RKO (cell line): ENCODE measurements at places on chromosomes 2 and 18.
A peak's percentile ranks its signal among the peaks of the same experiment; 100 is the strongest.

GRCh38 chr2:121253021-121253673, 31.9 kb downstream of the TFCP2L1 start:
- no peak for DNase-seq

- DNase-seq: no peak
These were observed 154.5 kb upstream of the NDUFV2 start for GRCh38 chr18:8948011-8948410.

GRCh38 chr2:126826491-126826890, 72.2 kb upstream of the TEX51 start:
- DNase-seq: no peak

- DNase-seq: no peak
These were observed 4.0 kb downstream of the LPIN1 start for GRCh38 chr2:11750422-11750821.

GRCh38 chr18:1663879-1664705, 759.4 kb downstream of the ADCYAP1 start:
- DNase-seq: peak; percentile 31

DNA sequence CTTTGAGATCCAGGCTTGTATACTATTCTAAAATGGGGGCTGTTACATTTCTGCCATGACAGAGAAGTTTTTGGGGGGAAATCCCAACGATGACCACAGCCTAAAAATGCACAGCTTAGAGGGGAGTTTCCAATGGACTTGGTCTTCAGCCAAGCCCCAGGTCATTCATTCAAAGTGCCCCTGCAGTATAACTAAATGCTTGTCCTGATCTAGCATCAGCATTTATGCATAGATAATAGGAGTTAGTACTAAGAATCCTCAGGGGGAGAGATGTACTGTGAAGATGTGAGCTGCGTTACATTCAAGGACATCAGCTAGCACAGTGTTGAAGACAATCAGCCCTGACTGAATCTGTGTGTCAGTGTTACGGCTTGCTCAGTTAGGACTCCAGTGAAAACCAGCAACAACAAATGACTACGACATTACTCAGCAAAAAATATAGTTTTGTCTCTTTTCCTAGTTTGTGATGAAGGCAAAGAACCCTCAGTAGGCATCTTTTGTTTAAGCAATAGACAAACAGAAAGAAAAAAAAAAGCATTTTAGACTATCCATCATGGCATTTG, 160.9 kb downstream of the ZEB2 start:
- DNase-seq: peak; percentile 37

DNA sequence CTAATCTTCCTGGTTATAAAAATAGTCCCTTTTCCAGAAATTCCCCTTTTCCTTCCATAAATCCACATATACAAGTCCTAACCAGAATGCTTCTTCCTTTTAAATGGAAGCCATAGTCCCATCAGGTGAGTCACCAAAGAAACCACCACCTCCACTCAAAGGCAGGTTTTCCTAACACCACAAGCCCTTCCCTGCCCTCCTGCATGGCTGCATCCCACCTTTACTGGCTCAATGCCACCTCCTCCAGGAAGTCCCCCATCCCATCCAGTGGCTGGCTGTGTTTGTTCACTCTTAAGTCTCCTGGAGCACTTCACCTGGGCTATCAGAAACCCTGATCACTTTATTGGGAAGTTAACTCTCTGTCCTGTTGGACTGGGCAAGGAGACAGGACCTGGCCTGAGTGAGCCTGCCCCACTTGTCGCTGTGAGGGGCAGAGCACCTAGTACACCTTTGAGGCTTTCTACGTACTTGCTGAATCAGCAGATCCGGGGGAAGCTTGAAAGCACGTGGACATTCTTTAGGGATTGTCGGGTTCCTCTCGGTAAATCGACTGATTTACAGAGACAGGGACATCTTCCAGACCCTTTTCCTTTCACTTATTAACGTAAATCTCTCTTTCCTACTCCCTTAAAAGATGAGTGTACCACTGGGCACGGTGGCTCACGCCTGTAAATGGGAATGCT, 71.0 kb downstream of the NGEF start:
- DNase-seq: no peak

DNA sequence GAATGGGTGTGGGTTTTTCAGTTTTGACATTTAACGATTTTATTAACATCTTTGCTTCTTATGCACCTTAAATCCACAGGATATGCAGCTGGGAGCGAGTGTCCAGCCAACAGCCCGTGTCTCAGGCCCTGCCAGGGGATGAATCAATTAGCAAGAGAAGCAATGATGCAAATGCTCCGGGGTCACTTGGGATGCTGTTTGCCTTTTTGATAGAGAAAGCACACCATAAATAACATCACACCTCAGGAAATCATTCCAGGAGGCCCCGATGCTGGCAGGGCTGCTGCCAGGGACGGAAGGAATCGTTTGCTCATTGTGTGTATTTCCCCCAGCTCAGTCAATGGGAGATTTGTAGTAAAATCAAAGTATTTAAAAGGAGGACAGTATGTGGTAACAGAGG, 394.0 kb upstream of the HNRNPA3 start:
- no peak for DNase-seq

DNA sequence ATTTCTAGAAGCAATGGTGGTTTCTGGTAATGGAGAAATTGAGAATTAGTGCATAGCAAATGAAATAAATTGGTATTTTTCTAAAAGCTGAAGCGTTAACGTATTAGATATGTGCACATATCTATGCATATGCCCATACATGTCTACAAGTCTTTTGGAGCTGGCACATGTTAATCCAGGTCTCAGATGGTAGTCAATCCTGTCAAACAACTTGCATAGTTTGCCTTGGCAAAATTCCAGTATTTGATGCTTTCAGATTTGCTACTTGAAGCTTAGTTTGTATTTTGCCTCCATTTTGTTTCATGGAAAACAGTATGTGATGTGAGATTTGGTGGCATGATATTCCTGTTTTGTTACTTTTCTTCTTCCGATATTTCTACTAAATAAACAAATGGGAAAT, 304.6 kb downstream of the PARD3B start:
- no peak for DNase-seq

- DNase-seq: no peak
These were observed 340.8 kb downstream of the ERBB4 start for GRCh38 chr2:212197776-212198175.

DNA sequence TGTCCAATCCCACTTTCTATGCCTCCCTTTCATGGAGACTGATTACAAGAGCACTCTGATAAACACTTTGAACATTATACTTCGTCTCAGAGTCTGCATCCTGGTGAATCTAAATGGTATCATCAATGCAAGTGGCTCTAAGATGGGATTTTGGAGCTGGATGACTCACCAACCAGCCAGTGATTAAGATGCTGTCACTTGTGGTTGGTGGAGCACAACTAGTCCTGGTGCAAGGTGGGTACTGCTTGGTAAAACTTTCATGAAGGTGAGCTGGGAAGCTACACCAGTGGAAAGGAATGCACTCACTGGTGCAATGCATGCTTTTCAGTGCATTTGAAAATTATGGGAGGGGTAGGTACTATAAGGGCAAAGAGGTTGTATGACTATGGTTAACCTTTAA, 137.7 kb upstream of the TRIB2 start:
- DNase-seq: no peak

GRCh38 chr18:57904535-57904934, 101.4 kb upstream of the ATP8B1 start:
- no peak for DNase-seq

- DNase-seq: no peak
These were observed 90.2 kb downstream of the CCDC148 start for GRCh38 chr2:158366342-158366741.

GRCh38 chr2:68709421-68709911, 25.1 kb upstream of the ARHGAP25 start:
- DNase-seq: peak; percentile 57

DNA sequence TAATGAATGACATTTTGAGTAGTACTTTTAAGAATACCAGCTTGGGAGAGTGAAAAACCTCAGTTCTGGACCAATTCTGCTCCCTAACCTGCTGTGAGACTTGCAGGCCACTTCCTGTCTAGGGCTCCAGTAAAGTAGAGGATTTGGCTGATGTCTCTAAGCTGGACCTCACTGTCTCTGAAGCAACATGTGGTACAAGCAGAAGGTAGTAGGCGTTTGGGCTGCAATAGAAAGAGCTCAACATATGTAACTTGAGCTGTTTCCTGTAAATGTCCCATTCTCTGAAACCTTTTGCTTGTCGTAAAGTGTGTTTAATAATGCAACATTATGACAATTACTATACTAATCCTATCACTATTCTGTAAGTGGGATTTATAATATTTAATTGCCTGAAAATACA, 213.1 kb downstream of the MYO3B start:
- DNase-seq: no peak

GRCh38 chr2:73020657-73021370, 50.7 kb downstream of the SFXN5 start:
- DNase-seq: no peak

DNA sequence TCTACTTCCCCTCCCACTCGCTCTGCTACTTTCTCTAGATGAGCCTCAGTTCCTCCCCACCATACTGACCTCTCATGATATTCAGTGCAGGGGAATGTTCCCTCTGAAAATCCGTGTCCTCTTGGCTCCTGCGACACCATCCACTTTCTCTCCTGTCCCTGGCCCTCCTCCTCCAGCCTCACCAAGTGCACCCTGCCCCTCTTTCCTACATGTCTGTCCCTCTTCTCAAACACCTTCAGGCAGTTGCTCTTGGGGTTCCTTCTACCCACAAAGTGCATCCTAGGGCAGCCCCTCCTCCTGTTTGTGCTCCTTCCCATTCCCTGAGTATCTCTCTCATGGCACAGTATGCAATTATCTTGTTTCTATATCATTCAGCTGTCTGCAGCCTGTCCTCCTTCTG, 246.4 kb upstream of the RAB6C start:
- no peak for DNase-seq

GRCh38 chr2:99380376-99381010, 43.3 kb downstream of the EIF5B start:
- no peak for DNase-seq

DNA sequence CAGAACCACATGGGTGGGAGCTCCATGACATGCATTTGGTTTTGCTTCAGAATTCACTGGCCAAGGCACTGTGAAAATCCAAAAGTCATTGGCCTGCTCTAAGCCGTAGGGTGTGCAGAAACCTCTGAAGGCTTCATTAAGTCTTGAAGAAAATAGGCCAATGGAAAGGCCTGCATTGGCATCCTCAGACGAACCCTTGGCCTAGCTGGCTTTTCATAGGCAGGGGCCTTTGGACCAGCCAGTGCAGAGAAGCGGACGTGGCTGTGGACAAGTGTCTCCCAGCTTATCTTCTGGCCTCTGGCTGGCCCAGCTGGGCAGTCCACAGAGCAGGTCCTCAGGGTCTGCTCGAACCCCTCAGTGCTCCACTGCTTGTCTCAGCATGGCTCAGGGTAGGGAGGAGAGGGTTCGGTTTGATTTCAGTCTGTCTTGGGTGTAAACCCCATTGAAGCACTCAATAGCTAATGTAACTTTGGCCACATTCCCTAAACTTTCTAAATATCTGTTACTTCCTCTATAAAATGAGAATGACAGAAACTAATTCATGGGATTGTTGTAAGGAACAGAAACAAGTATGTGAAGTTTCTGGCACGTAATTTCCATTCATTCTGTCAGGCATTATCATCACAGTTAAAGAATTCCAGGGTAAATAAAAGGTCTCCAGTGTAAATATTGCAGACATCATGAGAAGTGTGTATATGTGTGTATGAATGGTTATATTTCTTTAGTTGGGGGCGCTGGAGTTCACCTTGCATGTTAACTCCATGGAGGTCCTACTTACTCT, 125.5 kb downstream of the TFCP2L1 start:
- no peak for DNase-seq

GRCh38 chr2:155256803-155257202, 558.3 kb downstream of the KCNJ3 start:
- no peak for DNase-seq

DNA sequence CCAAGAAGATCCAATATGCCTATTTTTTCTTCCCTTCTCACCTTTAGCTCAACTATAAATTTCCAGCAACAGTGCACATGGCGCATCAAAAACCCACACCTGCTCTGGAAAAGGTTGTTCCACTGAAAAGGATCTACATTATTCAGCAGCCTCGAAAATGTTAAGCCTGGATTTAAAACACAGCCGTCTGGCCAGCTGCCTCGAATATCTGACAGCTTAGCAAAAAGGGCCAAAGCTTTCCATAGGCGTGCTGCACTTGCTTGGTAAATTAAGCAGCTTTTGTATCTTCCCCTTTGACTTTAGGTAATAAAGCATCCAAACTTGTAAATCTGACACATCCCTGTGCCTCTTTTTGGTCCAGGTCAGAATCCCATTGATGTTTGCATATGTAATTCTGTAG, 20.5 kb downstream of the DAPL1 start:
- DNase-seq: no peak

DNA sequence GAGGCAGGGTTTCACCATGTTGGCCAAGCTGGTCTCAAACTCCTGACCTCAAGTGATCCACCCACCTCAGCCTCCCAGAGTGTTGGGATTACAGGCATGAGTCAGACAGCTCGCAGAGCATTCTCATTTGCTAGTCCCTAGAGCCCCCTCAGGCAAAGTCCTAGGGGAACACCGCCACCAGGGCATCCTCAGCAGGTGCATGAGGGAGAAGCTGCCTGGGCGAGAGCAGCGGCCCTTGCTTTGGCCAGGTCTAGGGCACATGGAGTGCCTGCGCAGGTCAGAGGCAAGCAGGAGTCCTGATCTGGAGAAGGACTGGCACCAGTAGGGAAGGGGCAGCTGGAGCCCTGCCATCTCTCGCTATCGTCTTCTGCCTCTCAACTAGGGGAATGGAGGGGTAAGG, 32.4 kb downstream of the NGEF start:
- DNase-seq: no peak

- no peak for DNase-seq
These were observed 98.1 kb downstream of the CRIM1 start for GRCh38 chr2:36453652-36454051.

DNA sequence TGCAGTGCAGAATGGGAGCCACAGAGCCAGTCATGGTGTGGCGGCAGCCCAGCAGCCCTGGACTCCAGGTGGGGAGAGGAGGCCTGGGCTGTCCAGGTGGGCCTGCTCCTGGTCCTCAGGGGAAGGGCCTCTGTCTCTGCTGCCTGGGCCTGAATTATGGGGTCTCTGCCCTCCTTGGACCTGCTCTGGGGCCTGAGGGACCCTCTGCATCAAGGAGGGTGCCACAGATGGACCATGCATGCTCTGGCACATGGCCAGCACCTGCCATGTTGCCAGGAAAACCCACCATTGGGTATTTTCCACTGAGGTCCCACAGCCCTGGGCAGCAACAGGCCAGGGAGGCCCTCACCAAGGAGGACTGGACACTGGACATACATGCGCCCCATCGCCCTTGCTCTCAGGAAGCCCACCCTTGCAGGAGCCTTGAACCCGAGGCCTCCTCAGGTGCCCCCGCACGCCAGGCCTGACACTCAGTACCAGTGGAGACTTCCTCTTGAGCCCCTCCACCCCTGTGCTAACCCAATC, 107.1 kb downstream of the NDUFA10 start:
- no peak for DNase-seq

GRCh38 chr2:27651056-27651455, 12.4 kb downstream of the SUPT7L start:
- no peak for DNase-seq
